ENCODE measurements at places on chromosomes 3 and 15.

DNA sequence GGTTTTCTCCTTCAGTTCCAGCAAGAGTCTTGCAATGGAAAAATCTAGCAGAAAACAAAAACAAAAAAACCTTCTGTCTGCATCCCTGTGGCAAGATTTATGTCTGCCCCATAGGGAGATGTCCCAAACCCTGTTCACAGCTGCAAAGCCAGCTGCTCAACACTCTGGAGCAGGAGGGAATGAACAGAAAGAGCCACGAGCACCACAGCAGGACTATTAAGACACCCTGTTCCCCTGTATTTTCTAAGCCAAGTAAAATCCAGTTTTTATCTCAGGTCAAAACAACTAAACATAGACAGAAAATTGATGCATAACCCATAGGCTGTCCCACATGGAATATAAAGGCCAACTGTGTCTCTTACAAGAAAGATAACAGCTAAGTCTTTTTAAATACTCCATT, 357.9 kb downstream of the LSAMP start:
- DNase-seq: no peak

- DNase-seq: no peak
Observed at GRCh38 chr15:83284559-83285283, at the start of gene BNC1. TSS of gene BNC1 (minus strand) at chr15:83284664. CDS start at chr15:83284628, 36 bp downstream.

- no peak for DNase-seq
Observed at GRCh38 chr3:63580151-63580550, 72.3 kb upstream of the SNTN start.

- DNase-seq: peak; percentile 47
Observed at GRCh38 chr3:112261742-112262141, 32.3 kb downstream of the SLC9C1 start.

DNA sequence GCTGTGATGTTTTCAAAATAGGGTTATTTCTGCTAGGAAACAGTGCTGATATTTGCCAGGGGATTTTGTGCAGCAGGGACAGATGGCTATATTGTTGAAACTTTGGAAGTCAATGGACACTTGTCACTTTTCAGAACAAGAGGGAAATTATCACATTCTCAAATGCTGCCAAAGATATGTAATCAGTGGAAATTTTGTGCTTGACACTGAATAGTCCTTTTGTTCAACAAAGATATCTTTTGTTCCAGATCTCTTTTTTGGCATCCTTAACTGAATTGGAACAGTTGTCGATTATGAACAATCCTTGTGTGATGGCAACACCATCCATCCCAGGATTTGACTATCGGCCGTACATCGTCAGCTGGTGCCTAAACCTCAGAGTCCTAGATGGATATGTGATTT, 7.8 kb downstream of the CEP97 start:
- no peak for DNase-seq

- DNase-seq: no peak
Observed at GRCh38 chr15:101618851-101619614, 33.1 kb downstream of the TM2D3 start.

DNA sequence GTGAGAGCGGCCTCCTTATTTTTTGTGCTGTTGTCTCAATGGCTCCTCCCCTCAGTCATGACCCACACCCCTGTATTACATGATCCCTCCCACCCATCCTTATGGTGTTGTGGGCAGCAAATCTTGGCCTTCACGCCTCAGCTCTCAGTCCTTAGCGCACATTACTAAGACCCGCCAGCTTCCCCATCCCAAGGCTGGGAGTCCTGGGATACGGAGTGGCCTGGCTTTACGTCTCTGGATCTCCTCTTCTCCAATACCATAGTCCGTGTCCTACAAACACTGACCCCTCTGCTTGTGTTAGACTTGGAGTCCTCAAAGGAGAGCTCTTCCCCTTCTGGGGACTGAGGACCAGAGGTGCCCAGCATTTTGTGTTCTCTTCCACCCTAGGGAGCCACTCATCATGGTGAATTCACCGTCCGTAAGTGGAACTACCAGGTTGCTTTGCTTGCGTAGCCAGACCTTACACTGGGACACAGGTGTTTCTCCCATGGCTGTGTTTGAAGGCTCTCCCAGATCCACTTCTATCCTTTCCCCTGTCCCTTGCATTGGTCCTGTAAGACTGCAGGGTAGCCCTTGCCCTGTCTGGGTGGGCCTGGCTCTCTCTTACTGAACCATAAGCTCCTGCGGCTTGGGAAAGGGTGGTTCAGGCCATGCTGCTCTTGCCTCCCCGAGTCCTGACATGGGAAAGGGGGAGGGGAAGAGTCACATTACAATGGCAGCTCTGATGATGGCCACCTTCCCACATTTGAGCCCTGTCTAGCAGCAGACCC, 13.6 kb downstream of the GRM2 start:
- no peak for DNase-seq

GRCh38 chr15:68658151-68658550, 79.4 kb downstream of the CORO2B start:
- DNase-seq: no peak

DNA sequence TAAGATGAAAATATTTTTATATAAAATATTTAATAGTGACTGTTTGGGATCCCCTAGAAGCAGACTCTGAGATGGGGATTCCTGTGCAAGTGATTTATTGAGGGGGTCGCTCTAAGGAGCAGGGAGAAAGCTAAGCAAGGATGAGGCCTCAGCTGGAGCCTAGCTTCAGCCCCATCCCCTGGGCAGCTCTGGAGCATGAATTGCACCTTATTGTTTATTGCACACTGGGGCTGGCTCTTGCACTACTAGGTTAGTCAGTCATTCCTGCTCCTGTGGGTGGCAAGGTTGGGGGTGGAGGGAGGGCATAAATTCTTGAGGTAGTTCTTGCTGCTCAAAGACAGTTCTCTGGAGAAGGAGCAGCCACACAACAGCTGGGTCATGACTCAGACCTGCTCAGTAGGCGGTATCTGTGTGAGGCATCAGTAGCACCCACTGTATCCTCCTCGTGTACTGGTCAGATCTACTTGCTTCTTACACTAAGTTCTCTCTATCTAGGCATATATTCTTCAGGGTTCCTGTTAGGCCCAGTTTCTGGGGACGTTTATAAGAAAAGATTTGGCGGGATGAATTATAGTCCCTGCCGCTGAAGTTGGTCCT, 27.2 kb upstream of the TNFSF10 start:
- DNase-seq: no peak

- DNase-seq: no peak
Observed at GRCh38 chr3:13656584-13657301, 107.8 kb downstream of the FBLN2 start.

GRCh38 chr3:101319531-101319930, 844 bp downstream of the IMPG2 start:
- DNase-seq: no peak
